ENCODE measurements at places on chromosomes 12 and 14.

DNA sequence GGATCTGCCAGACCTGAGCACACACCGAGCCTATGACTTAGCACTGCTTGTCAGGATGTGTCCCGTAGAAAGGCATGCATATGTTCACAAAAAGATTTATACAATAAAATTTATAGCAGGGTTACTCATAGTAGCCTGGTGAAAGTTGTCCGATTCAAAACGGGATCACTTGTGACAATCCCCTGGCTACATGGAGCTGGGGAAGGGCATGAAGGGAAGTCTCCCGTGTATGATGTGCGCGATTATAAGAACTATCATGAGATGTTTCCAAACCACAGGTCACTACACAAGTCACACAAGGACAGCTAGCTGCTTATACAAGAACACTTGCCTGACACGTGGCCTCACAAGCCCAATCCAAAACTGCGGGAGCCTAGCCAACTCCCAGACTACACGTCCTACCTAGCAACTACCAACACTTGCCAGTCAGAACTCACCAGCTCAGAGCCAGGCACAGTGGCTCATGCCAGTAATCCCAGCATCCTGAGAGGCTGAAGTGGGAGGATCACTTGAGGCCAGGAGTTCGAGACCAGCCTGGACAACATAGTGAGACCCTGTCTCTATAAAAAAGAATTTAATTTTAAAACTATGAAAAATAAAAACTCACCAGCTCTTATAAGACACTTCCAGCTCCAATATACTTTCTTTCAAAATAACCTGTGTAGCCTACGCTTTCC lies 7.5 kb upstream of the CDCA4 start:
- no peak for DNase-seq

DNA sequence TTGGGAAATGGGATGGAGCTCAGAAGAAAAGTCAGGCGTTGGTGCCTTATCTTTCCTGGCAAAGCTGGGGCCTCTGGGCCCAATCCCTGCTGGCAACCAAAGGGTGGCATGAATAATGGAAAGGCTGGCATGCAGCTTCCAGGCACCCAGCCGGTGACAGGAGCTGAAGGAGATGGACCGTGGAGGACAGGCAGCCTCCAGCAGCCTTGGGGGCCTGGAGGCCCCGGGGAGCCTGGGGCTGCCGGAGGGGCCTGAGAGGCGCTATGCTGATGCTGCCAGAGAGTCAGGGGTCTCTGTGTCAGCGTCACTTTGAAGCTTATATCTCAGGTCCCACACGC lies 38.2 kb upstream of the EML1 start:
- DNase-seq = no peak

GRCh38 chr12:67925077-67925476 lies 64.2 kb upstream of the IFNG-AS1 start:
- DNase-seq = no peak

- no peak for DNase-seq
Measured at GRCh38 chr12:49274396-49275069, 9.7 kb downstream of the TUBA1C start.

DNA sequence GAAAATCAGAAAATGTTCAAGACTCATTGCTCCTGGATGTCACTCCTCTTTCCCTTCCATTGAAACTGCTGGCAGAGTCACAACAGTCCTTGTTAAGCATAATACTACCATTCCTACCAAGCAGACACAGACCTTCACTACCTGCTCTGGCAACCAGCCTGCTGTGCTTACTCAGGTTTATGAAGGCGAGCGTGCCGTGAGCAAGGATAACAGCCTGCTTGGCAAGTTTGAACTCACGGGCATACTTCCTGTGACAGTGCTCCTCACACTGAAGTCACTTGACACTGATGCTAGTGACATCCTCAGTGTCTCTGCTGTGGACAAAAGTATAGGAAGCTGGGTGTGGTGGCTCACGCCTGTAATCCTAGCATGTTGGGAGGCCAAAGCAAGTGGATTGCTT lies 15.7 kb upstream of the PHETA1 start:
- no peak for DNase-seq

DNA sequence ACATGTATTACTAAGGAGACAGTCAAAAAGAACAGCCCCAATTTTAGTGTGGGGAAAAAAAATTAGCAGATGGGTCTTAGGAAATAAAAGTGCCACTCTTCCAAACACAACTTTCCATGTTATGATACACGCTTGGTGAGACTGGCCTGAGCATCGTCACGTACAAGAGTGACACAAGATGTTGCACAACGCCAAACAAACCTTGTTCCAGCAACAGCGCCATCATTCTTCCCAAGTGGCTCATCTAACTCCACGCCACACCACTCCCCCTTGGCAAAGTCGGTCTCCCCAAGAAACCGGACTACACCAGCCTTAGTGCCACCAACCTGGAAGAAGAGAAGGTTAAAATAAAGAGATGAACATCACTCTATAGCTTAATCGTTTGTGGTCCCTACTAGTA lies 58.7 kb downstream of the CLIP1 start:
- no peak for DNase-seq

DNA sequence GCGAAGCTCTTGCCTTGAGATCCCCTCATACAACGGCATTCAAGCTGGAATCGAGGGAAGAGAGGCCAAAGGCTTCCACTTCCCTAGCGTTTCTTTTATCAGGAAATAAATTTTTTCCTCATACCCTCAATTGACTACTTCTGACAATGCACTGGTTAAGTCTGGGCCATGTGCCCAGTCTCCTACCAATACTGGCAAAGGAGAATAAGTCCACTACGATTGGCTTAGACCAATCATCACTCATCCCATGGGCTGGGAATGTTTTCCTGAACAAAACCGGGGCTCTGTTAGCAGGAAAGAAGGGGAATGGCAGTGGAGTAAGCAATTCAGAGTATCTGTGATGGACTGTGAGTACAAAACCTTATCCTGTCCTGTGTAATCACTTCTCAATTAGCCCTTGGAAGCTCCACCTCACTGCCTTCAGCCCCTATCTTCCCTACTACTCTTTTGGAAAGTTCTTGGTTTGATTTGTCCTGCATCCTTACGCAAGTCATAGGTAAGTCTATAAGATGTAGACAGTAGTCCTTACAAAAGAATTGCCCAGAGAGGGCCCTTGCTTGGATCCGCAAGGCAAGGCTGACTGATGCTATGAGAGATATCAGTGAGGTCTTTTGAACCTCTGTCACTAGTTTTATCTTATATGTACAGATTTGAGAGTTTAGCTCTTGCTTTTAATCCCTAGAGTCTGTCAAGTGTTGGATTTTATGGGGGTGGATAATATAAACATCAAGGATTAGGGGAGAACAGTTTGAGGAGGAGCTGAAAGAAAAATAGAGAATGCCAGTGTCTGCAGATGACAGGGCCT lies 36.3 kb upstream of the CDK17 start:
- DNase-seq = no peak

- peak; percentile 27 for DNase-seq
Measured at GRCh38 chr12:49580572-49581535, 12.9 kb upstream of the MCRS1 start.

DNA sequence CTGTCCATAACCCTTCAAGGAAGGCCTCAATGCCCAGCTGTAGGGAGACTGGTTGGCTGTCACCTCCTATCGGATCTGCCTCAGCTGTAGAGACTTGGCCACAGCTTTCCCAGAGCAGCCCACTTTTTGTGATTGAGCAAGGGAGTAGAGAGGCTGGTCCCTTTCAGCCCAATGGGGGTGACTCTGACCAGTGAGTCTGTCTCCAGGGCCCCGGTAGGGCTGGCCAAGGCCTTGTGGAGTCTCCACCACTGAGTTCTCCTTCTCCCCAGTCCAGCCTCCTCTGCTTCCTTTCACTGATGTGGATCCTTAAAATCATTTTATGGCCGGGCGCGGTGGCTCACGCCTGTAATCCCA lies 14.5 kb upstream of the HPD start:
- no peak for DNase-seq

GRCh38 chr12:113472191-113473121 lies 785 bp upstream of the LHX5 start:
- DNase-seq = no peak

DNA sequence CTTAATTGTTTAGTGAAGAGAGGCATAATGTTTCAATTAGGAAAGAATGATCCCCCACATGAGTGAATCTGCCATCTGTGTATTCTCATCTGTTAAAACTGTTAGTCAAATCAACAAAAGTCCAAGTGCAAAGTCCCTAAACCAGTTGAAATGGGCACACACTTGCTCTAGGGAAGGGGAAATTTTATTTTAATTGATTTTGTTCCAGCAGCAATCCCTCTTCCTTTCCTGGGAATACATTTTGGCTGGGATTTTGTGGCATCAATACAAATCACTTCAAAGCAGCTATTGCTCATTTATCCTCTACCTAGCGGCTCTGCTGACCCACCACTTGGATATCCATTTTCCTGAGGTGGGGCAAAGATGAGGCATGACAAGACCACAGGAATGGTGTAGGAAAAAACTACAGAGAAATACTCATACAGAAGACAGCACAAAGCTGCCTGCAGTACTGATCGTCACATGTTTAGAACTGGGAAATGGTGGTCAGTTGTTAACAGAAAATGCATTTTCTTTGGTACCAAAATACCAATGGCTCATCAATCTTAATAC lies 9.8 kb upstream of the SSTR1 start:
- no peak for DNase-seq

GRCh38 chr14:58484176-58484575 lies 56.7 kb downstream of the KIAA0586 start:
- DNase-seq = no peak

GRCh38 chr12:28108599-28108998 lies 81.7 kb upstream of the CCDC91 start:
- DNase-seq = no peak

- no peak for DNase-seq
Measured at GRCh38 chr12:76583301-76583700, 23.7 kb upstream of the OSBPL8 start.

GRCh38 chr14:23430723-23431085 lies 4.8 kb downstream of the MYH7 start:
- no peak for DNase-seq

GRCh38 chr14:46384611-46385010 lies 267.0 kb downstream of the RPL10L start:
- no peak for DNase-seq

DNA sequence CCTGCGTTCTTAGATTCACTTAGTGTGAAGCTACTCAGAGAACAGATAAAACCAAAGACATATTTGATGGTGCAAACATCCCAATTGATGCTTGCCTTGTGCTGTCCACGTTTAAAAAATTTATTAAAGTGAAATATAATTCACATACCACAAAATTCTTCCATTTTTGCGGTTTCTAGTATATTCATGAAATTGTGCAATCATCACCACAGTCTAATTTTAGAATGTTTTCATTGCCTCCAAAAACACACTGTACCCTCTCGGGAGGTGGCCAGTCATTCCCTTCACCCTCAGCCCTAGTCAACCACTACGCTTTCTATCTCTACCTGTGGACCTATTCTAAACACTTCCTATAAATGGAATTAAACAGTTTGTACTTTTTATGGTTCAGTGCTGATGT lies 1109.2 kb downstream of the FLRT2 start:
- DNase-seq = no peak
